Hematopoietic multipotent progenitor cell treated with erythropoietin and hydrocortisone succinate and interleukin-3 and kit ligand, for 4 days (in vitro differentiated cells): ENCODE measurements at places on chromosomes 1 and 21.

DNA sequence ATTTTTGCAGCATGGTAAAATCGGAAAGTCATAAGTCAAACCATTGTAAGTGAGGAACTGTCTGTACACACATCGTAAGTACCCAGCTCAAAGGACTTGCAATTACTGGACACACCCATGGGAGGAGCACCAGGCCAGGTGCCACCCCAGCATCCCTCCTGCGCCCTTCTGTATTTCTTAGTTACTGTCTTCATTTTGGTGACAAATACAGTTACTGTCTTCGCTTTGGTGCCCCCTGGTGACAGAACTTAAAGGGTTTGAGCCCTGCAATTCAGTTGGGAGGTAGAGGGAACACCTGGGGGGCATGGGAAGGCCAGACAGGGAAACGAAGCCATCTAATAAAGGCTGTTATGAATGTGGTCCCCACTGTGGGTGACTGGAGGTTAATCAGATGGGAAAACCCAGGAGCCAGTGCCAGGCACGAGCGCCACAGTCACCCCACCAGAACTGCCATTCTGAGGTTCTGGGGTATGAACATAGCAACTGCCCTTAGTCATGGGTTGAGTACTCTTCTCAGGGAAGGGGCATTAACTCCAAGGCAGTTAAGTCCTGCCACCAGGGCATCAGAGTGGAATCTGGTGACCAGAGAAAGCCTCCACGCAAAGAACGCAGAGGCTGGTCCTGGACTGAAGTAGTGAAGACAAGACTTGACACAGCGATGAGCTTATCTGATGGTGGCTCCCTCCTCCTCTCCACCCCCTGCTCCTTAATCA, 612.9 kb downstream of the PTPRU start:
- peak; percentile 58 for DNase-seq

- DNase-seq = peak; percentile 68
These were observed 160.2 kb downstream of the DENND1B start for GRCh38 chr1:197614916-197615692.

DNA sequence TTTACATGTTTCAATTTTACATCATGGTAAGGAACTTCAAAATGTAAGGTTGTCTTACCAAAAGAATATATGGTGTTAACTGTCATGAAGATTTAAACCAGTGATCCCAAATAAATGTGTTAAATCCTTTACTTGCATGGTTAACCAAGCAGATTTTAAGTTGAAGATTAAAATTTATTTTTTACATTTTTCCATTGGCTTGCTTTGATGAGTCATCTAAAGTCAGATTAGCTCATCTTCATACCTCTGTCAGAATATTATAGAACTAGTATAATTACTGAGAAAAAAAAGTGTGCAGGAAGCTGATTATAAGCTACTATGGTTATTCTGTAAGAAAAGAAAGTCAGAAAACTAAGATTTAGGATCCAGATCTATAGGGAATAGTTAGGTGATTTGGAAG, 95.3 kb upstream of the DPH5 start:
- no peak for DNase-seq

DNA sequence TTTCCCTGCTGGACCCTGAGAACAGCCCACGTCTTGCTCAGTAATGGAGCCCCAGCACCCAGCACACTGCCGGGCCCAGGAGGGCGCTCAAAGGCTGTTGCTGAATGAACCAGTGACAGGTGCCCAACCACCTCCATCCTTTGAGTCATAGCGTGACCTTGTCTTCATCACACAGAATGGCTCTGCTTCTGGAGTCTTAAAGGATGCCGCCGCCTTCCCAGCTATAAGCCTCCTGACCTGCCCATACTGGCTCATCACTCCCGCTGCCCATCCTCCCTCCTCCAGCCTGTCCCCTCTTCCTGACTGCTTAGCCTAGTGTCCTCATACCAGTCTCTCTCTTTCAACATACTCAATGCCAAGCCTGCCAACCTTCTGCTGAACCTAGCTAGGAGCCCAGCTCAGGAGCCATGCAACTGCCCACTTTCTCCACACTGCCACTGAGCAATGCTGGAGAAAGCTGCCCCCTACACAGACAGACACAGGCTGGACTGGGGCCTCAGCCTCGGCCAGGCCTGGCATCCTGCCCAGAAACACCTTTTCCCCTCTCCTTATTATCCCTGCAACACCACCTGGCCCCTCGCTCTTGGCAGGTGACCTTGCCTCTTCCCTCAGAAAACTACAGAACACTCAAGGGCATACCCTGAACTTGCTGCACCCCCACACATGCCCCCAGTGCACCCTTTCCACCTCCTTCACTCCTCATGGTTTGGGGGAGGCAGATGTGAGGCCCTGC, 14.1 kb downstream of the TTC39A start:
- DNase-seq = no peak

DNA sequence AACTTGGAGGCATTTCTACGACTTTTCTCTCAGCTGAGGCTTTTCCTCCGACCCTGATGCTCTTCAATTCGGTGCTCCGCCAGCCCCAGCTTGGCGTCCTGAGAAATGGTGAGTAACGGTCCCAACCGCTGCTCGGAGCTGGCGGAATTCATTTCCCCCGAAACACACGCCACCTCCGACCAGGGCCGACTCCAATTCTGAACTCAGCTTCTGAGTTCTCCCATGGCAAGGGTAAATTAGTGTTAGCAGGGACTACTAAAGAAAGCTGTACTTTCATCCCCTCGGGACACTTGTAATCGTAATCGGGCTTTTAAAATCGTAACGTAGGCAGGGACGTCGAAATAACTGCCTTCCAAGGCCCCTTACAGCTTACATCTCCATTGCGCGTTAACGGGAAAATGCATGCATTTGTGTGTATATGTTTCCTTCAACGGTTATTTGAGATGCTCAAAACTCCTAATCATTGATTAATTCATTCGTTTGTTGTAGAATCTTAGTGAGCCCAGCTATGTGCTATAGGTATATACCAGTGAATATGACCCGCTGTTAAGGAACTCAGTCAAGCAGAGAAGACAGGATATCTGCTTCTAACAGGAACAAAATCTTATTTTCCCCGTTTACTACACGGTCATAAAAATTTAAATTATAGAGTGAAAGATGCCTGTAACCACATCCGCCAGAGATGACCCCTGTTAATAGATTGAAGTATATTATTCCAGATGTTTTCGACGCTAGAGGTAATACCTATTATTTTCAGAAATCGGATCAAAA, 472 bp downstream of the DTL start:
- DNase-seq = no peak

GRCh38 chr1:29907596-29907995, 671.3 kb downstream of the PTPRU start:
- no peak for DNase-seq

DNA sequence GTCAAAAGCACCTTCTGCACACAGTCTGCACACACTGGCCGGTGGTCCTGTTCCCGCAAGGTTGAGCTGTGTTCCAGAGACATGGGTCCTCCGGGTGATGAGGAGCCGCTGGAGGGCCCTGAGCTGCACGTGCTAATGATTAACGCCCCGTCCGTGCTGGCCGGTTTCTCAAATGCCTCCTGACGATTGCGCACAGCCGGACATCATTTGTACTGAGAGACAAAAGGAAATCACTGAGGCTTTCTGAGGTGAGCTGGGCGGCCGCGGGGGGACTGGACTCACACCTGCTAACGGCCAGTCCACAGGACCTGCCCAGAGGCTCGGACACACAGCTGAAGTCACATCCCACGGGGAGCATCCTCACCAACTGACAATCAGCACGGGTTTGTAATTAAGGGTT, 29.2 kb downstream of the POFUT2 start:
- no peak for DNase-seq

DNA sequence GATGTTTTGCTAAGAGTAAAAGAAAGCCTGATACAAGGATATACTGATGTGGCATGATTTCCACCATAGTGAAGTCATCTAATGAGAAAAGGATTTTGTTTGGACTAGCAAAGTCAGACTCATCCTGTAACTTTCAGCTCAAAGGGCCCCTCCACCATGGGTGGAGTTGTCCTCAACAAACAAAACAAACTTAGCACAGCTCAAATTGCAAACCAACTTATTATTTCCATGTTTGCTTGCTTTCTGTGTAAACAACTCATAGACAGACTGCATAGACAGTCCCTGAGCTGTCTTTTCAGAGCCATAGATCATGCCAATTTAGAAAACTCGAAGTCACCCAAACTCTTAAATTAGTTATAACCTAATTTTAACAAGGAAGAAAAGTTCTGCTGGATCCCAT, 69.4 kb upstream of the VAV3 start:
- DNase-seq = no peak
